ENCODE measurements at places on chromosomes 12 and 14. TPM values are rescaled to one million over a fixed set of nuclear protein-coding genes. Genes with fewer than 3 reads are reported as not detected.

DNA sequence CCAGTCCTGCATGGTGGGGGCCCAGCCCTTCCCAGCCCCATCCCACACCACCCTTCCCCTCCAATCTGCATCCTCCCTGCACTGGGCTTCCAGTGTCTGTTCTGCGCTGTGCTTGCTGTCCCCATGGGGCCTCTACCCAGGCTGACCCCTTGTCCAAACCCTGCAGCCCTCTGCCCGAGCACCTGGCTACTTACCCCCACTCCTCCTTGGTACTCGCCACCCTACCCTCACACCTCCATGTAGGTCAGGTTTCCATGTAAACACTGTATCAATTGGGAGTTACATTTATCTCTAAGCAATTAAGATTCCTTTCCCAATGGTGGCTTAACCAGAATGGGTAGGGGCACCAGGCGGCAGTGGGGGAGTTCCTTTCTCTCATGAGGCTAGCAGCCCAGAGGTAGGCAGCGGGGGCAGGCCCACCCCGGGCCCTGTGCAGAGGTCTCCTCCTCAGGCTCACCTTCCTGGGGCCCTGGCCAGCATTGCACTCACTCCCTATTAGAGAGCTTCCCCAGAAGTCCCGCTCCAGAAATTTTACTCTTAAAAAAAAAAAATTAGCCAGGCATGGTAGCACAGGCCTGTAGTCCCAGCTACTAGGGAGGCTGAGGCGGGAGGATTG, 76.6 kb upstream of the CCND2 start:
- H3K27me3 ChIP-seq, result no peaks in the 10 kb centered on the region
- no peaks in the 10 kb centered on the region for H3K36me3 ChIP-seq
- H3K27ac ChIP-seq, result no peak overlapping the region
- H3K4me1 ChIP-seq, result no peaks in the 10 kb centered on the region
- no peak overlapping the region for H3K4me3 ChIP-seq

DNA sequence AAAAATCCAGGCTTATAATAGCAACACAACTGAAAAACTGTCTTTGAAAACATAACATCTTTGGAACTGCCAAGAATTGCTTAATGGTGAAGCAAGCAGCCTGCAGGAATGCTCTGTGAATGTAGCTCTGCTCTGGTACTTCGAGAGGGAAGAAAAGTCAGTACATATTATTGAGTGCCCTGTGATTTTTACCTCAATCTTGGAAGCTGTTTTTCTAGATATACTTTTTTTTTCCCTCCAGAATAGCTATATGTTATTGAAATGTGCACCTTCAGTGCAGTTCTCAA, 508.1 kb downstream of the PCNX1 start:
- no peak for DNase-seq
- peaks cover 19% of the 10 kb centered on the region for H3K4me1 ChIP-seq
- no peak overlapping the region for H3K27ac ChIP-seq
- H3K4me3 ChIP-seq, result no peak overlapping the region
- H3K36me3 ChIP-seq, result peaks cover 22% of the 10 kb centered on the region

- H3K36me3 ChIP-seq, result peaks cover 9% of the 10 kb centered on the region
- peaks cover 3% of the 10 kb centered on the region for H3K4me1 ChIP-seq
- DNase-seq, result no peak
- no peak overlapping the region for H3K4me3 ChIP-seq
Measured at GRCh38 chr14:95163132-95163531, 5.8 kb upstream of the DICER1 start.

PLEKHG7 gene
- not detected for total RNA-seq

ST8SIA1 gene
- 1.6 TPM for total RNA-seq
